Aorta (tissue), 5 donors: ENCODE measurements at places on chromosomes 7 and 10. TPM values are rescaled to one million over a fixed set of nuclear protein-coding genes. Genes with fewer than 3 reads are reported as not detected.

ZNF679 gene
- not detected for total RNA-seq

EBLN1 gene
- total RNA-seq, result not detected

MMP21 gene
- 0.16 TPM for total RNA-seq

- no peaks in the 10 kb centered on the region for H3K27me3 ChIP-seq
- H3K36me3 ChIP-seq, result no peaks in the 10 kb centered on the region
- H3K4me1 ChIP-seq, result no peaks in the 10 kb centered on the region
- H3K27ac ChIP-seq, result no peak overlapping the region
- no peak overlapping the region for H3K4me3 ChIP-seq
- no peak for DNase-seq
Measured at GRCh38 chr10:45468079-45468478, 94.1 kb downstream of the ALOX5 start.

GRCh38 chr10:119412244-119413092, 130.1 kb downstream of the RGS10 start:
- H3K27ac ChIP-seq, result no peak overlapping the region
- DNase-seq, result peak; percentile 88
- no peaks in the 10 kb centered on the region for H3K27me3 ChIP-seq
- H3K4me1 ChIP-seq, result no peaks in the 10 kb centered on the region
- H3K36me3 ChIP-seq, result no peaks in the 10 kb centered on the region

BLNK gene
- total RNA-seq, result 20.2 TPM

DNA sequence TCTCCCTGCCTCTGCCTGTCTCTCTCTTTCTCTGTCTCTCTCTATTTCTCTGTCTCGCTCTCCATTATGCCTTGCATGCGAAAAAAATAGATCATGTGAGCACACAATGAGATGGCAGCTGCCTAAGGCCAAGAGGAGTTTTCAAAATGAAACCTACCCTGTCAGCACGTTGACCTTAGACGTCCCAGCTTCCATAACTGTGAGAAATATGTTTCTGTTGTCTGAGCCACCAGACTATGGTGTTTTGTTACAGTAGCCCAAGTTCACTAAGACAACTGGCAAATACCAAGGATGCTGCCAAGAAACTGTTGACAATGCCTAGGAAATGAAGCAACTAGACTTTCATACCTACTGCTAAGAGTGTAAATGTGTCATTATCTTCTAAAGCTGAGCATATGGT, 70.6 kb upstream of the PLXDC2 start:
- no peaks in the 10 kb centered on the region for H3K27me3 ChIP-seq
- no peak overlapping the region for H3K4me3 ChIP-seq
- H3K27ac ChIP-seq, result no peak overlapping the region
- no peak for DNase-seq
- no peaks in the 10 kb centered on the region for H3K36me3 ChIP-seq
- no peaks in the 10 kb centered on the region for H3K4me1 ChIP-seq

- no peaks in the 10 kb centered on the region for H3K27me3 ChIP-seq
- no peak overlapping the region for H3K27ac ChIP-seq
- H3K4me1 ChIP-seq, result no peaks in the 10 kb centered on the region
Measured at GRCh38 chr7:2460188-2460587, 16.0 kb downstream of the GRIFIN start.

ZC3HAV1L gene
- total RNA-seq, result 6.9 TPM

- H3K4me1 ChIP-seq, result no peaks in the 10 kb centered on the region
- no peaks in the 10 kb centered on the region for H3K27me3 ChIP-seq
- no peak overlapping the region for H3K4me3 ChIP-seq
Measured at GRCh38 chr7:124428781-124429180, 336.8 kb downstream of the GPR37 start.

GRCh38 chr10:56318816-56319215, 42.2 kb downstream of the ZWINT start:
- no peak overlapping the region for H3K4me3 ChIP-seq
- no peaks in the 10 kb centered on the region for H3K27me3 ChIP-seq
- no peak for DNase-seq
- H3K27ac ChIP-seq, result no peak overlapping the region
- H3K36me3 ChIP-seq, result no peaks in the 10 kb centered on the region

DNA sequence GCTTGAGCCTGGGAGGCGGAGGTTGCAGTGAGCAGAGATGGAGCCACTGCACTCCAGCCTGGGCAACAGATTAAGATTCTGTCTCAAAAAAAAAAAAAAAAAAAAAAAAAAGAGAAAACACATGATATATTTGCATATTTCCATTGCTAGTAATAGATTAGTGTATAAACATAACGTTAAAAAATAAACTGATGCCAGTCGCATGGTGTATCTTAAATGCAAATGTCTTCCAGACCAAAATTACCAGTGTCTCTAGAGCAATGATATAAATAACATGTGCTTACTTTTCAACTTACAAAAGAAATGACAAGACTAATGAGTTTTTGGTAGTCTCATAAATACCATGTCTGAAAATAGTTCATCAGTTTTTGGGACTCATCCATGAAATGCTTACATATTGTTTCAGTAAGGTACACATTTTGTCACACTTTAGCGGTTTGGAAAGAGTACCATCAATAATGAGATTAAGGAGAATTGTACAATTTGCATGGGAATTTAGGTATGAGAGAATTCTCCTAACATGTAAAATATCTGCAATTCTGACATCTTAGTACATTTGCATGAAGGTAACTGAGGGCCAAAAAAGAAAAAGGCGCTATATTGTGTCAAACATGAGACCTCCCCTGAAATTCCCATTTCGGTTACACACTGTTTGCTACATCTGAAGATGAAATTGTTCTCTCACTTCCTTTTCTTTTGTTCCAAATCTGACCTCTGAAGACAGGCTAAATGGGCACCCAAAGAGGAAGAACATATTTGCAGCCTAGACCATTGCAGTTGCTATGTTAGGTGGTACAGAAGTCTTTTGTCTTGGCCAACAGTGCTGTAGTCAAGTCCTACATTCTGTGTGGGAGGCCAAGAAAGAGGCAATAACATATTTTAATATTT, 51.5 kb upstream of the PIP4K2A start:
- no peaks in the 10 kb centered on the region for H3K27me3 ChIP-seq
- DNase-seq, result no peak
- H3K27ac ChIP-seq, result peak overlapping the region; percentile 87

DNA sequence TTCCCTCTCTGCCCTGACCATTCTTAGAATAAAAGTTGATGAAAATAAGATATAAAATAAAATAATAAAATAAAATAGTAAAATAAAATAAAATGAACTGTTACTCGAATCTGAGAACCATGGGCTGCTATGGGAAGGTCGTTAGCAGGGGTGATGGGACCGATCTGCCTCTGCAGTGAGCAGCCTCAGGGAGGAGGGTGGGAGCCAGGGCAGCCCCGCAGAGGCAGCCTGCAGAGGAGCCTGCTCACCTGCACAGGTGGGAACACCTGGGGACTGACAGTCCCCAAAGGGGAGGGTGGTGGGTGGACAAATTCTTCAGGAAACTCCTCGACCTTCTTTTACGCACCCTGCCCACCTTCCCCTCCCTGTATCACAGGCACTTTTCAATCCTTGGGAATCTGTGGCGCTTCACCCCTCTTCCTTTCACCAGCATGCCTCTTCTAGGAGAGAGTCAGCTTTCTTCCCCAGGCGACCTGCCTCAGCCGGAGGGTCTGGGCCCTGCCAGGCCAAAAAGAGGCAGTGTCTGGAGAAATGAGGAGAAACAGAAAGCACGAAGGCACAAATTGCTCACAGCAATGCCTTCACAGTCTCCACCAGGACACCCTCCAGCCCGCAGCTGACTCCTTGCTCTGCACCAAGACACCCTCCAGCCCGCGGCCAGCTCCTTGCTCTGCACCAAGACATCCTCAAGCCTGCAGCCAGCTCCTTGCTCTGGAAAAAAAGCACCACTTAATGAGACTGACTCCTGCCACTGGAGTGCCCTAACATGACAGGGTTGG, 368.4 kb upstream of the SHH start:
- DNase-seq, result no peak
- no peak overlapping the region for H3K27ac ChIP-seq
- H3K36me3 ChIP-seq, result no peaks in the 10 kb centered on the region
- no peaks in the 10 kb centered on the region for H3K4me1 ChIP-seq
- no peak overlapping the region for H3K4me3 ChIP-seq

GRCh38 chr10:42556931-42557330, 81.4 kb downstream of the ZNF33B start:
- no peak overlapping the region for H3K4me3 ChIP-seq
- no peaks in the 10 kb centered on the region for H3K4me1 ChIP-seq
- H3K36me3 ChIP-seq, result no peaks in the 10 kb centered on the region
- DNase-seq, result no peak
- H3K27ac ChIP-seq, result no peak overlapping the region
- no peaks in the 10 kb centered on the region for H3K27me3 ChIP-seq

DNAAF5 gene
- 16.6 TPM for total RNA-seq

FEZF1 gene
- total RNA-seq, result not detected

PHYH gene
- 25.1 TPM for total RNA-seq

GRCh38 chr10:1120801-1121211, 64.6 kb downstream of the WDR37 start:
- no peak for DNase-seq
- H3K27me3 ChIP-seq, result no peaks in the 10 kb centered on the region
- no peak overlapping the region for H3K27ac ChIP-seq
- no peaks in the 10 kb centered on the region for H3K4me1 ChIP-seq
- no peak overlapping the region for H3K4me3 ChIP-seq

SFRP5 gene
- 3.7 TPM for total RNA-seq

DNA sequence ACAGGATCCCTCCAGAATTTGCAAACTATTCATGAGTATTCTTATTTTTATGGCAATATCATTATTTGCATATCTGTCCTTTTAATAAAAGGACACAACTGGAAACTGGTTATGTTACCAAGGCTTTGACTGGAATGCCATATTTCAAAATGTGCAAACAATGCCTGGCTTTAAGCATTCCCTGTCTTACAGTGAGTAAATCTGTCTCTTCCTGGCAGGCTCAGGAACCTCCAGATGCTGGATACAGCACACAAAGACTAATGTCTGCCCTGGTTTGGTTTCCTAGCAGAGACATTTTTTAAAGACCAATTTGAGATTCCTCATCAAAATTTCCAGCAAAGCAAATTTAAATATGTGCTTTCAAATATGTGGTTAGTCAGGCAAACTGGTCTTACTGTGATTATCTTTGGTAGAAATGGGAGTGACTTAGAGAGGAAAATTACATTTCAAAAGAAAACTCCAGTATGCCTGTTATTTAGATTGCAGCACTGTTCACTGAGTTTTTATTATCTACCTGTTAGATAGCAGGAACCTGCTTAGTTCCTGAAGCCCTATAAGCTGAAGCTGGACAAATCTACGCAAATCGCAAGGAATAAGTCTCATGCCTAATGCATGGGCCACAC, 31.3 kb downstream of the RNF216 start:
- H3K36me3 ChIP-seq, result peaks cover 7% of the 10 kb centered on the region
- no peak overlapping the region for H3K27ac ChIP-seq
- no peak for DNase-seq
- H3K4me3 ChIP-seq, result no peak overlapping the region

- no peak overlapping the region for H3K27ac ChIP-seq
- no peaks in the 10 kb centered on the region for H3K4me1 ChIP-seq
- no peaks in the 10 kb centered on the region for H3K36me3 ChIP-seq
- no peaks in the 10 kb centered on the region for H3K27me3 ChIP-seq
Measured at GRCh38 chr10:70782746-70783680, 2.2 kb downstream of the TBATA start.

SHTN1 gene
- total RNA-seq, result 26.1 TPM

PLAC9 gene
- total RNA-seq, result 113 TPM

DNA sequence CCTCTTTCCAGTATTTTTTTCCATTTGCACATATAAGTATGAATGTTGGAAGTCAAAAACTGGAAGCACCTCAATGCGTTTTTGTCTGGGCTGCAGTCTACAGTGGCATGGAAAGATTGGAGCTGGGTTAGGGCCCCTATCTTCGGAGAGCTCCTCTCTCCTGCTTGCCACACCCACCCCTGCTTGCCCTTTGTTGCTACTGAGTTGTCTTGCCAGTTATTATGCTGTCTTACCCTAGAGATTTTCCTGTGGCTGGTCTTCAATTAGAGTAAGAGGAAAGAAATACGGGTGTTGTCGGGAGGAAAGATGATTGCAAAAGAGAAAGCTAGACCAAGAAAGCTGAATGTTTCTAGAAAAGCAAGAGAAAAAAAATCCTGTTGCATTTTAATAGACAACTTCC, 228.9 kb upstream of the CELF2 start:
- no peak for DNase-seq
- H3K4me3 ChIP-seq, result no peak overlapping the region
- no peak overlapping the region for H3K27ac ChIP-seq
- peaks cover 4% of the 10 kb centered on the region for H3K4me1 ChIP-seq
- H3K36me3 ChIP-seq, result no peaks in the 10 kb centered on the region
- no peaks in the 10 kb centered on the region for H3K27me3 ChIP-seq

DNA sequence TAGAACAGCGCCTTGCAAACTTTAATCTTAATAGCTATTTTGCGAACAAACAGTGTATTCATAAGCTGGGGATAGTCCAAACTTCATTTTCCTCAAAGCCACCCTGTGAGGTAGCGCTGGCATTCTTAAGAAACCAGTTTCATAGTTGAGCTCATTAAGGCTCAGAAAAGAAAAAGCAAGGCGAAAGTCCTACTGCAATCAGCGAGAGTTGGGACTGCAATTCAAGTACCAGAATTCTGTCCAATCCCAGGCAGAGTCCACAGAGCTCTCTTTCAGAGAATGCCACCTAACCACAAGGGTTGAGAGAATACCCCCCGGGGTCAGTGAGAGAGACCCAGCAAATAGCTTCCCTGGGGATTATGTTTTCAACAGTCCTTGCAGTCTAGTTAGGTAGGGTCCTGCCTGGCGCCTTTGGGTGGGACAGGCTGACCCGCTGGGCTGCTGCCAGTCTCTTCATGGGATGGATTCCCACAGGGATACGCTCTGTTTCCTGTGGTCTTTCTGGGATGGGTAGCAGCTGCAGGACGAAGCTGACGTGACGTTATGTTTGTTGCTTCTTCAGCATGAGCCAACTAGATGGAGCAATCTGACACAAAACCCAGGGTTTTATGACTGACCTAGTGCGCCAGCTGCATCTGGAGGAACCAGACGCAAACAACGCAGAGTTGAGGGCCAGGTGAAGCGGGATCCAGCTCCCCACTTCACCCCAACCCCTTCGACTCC, 16.0 kb downstream of the BMPER start:
- no peaks in the 10 kb centered on the region for H3K27me3 ChIP-seq
- H3K4me3 ChIP-seq, result no peak overlapping the region
- no peaks in the 10 kb centered on the region for H3K4me1 ChIP-seq
- DNase-seq, result no peak
- H3K27ac ChIP-seq, result no peak overlapping the region

DNA sequence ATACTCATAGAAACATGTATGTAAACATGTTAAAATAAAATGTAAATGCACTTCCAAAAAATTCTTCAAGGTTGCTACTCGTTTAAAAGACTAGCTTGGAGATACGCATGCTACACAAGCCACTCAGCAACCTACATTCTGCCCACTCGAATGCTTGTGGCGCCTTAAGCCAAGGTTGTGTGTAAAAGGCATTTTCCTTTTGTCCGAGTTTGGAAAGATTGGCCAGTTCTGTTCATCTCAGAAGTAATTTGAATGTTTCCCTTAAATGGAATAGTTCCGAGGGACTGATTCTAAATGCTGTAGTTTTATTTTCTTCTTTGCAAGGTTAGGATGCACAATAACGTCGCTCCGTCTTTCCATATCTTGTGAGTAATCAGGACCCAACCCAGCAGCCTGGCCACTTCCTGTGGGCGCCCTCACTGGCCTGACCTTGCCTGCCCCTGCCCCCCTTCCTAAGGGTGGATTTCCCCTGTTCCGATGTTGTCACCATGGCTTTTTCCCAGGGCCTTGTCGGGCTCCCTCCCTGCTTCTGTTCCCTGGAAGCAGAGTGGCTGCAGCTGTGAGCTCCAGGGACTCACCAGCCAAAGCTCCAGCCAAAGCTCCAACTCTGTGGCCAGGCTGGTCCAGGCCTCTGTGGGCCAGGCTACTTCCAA, 70.6 kb downstream of the PTPRE start:
- no peaks in the 10 kb centered on the region for H3K27me3 ChIP-seq
- no peak overlapping the region for H3K4me3 ChIP-seq
- DNase-seq, result peak; percentile 91
- H3K36me3 ChIP-seq, result no peaks in the 10 kb centered on the region
